NCI-H2171 treated with DMSO at 0.1 percent for 48 hours (cell line): ENCODE measurements at places on chromosomes 13 and 19.

GRCh38 chr13:94646904-94647303 lies 45.2 kb downstream of the GPR180 start:
- DNase-seq = no peak

DNA sequence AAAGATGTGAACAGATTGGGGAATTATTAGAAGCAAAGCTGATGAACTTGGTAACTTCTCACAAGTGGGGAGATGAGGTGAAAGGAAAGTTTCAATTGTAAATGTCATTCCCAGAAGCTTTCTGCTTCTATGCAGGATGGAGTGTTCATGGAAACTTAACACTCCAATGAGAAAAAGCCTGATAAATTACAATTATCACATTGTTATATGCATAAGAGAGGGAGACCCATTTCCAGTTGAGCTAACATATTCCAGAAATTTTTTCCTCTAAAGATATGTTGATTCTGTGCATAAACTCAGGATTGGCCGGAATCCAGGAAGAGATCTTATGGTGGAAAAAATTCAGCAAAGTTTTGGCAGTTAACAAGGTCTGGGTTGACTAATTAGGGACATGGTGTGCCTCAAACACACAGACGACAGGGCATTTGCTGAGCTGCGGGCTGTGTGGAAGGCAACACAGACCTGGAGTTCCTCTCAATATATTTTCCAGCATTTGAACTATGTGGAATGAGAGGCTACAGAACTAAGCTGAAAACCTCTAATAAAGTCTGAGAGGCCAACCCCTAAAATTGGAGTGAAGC lies 64.9 kb upstream of the FGF14 start:
- DNase-seq = no peak

GRCh38 chr13:61988810-61989209 lies 573.2 kb upstream of the PCDH20 start:
- no peak for DNase-seq

DNA sequence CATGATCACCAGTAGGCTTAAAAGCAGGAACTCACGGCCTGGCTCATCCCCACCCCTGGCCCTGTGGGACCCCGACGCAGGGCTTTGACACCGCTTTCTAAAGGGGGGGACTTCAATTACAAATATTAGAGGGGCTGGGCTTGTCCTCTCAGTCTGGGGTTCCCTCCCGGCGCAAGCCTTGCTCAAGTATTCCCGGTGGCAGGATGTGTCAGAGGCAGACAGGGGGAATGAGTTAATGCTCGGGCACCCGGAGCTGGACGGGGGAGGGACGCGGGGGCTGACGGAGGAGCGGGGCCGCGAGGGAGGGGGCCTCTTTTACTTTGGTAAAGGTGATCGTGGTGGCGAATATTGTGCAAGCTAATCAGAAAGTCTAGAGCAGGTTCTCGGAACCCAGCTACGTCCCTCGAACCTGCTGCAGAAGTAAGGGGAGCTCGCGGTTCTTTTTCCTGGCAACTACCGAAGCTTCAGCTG lies 1.1 kb downstream of the FGF14 start:
- DNase-seq = no peak

GRCh38 chr13:39692660-39693438 lies 37.4 kb downstream of the COG6 start:
- no peak for DNase-seq

DNA sequence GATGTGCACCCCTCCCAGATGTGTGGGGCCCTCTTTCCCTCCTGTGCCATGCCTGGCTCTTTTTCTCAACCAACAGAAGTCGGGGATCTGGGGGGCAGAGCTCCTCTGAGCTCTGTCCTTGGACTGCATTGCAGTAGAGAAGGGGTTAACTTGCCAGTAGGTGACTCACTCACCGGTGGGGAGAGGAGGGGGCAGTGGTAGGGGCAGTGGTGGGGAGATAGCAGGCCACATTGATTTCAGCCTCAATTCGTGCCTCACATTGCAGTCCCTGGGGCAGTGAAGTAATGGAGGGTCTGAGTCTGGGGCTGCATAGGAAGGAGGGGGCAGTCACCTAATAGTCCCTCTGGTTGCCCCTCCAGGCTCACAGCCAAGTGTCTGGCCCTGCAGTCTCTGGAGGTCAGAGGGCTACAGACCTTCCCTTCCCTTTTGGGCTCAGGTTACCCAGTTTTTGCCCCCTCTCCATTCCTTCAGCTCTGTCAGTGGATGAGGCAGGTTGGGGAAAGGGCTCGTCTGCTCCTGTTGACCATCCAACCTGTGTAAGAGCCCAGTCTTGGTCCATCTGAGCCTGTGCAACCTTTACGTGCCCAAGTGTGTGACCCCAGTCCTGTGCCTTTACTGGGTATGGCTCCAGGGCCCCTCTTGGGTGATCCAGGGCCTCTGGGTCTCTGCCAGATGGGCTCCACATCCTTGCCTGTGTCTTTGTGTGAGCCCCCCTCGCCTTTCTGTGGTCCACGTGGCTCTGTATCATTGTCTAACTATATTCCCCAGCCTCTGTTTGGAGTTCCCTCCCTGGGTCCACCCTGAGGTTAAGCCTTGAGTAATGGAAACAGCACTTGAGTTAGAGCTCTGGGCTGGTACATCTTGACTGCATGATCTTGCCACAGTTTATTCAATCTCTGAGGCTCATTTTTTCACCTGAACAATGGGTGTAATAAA lies 13.0 kb downstream of the CIC start:
- peak; percentile 54 for DNase-seq

DNA sequence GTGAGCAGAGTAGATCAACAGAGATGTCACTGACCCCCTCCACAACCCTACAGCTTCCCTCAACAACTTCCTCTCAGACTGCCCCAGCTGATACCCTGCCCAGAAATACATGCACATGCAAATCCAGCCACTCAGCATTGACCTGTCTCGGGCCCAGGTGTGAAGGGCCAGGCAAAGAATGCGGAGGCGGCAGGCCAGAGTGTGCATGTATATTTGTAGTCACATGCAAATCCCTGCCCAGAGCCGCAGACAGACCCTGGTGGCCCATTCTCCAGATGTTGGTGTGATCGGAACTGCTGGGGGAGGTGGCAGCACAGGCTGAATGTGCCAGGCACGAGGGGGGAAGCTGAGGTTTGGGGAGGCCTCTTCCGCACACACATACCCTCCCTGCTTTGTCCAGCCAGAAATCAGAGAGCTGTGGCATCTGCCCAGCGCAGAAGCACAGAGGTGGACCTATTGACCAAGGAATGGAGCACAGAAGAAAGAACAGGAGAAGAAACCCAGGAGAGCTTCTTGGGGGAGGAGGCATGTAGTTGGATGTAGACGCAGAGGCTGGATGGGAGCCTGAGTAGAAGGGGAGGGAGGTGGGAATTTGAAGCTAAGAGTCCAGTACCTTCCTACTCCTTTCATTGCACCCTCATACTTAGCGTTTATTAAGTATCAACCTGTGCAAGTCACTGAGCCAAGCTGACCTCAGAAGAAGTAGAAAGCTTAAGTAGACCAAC lies 14.4 kb downstream of the MEF2B start:
- no peak for DNase-seq

GRCh38 chr13:106859533-106859904 lies 291.6 kb upstream of the ARGLU1 start:
- peak; percentile 38 for DNase-seq

DNA sequence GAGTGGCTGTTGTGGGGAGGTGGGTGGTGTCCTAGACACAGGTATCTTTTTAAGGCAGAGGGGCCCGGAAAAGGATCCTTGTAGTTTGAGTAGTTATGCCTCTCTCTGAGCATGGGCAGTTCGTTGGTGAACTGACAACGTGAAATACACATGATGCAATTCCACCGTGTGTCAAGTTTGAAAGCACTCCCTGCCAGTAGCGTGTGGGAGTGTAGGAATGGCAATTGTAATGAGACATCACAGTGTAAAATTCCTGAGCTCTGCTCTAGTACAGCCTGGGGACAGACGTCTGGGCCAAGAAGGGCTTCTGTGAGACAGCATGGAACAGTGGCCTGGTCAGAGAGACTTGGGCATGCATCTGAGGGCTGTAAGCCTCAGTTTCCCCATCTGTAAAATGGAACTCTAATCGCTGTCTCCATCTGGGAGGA lies 10.4 kb upstream of the ASF1B start:
- no peak for DNase-seq

GRCh38 chr13:31801088-31801487 lies 61.8 kb downstream of the RXFP2 start:
- no peak for DNase-seq

- no peak for DNase-seq
Measured at GRCh38 chr13:34926508-34926907, 15.6 kb upstream of the NBEA start.

DNA sequence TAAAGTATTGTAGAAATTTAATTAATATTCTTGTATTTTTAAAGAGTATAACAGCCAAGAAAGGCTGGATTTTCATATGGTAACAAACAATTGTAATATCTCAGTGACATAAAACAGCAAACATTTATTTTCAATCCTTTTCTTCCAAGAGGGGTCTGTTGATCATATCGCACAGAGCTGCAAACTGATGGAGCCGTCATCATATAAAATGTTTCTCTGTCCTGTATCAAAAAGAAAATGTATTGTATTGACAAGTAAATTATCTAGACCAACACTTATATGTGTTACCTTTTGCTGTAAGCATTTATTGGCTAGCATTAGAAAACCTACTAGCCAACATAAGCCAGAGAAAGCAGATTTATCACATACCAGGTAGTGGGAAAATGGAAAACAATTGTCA lies 2861.4 kb upstream of the PCDH20 start:
- DNase-seq = no peak

DNA sequence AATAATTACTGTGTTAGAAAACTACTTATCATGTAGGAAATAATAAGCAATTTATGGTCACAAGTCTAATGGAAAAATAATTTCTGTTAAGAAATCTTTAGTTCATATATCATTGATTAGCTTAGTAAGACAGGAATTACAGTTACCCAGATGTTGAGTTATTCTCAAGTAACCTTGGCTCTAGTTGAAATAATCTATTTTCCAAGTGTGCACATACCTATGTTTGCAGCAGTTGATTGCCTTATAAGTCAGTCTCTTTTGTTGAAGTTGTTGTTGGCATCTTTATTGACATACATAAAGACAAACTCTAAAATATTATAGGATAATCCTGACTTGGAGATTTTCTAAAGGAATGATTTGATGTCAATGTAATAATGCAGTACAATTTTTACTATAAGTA lies 511.4 kb upstream of the KLF12 start:
- no peak for DNase-seq

- peak; percentile 4 for DNase-seq
Measured at GRCh38 chr13:97468331-97468730, 34.4 kb downstream of the RAP2A start.

DNA sequence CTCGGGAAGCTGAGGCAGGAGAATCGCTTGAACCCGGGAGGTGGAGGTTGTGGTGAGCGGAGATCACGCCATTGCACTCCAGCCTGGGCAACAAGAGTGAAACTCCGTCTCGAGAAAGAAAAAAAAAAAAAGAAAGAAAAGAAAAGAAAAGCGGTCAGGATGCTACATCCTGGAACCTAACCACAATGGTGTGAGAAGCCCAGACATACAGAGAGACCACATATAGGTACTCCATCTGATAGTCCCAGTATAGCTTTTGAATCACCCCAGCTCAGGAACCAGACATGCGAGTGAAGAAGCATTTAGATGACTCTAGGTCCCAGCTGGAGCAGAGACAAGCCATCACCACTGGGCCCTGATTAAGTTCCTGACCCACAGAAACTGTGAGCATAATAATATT lies 3.2 kb downstream of the IFNL1 start:
- no peak for DNase-seq

DNA sequence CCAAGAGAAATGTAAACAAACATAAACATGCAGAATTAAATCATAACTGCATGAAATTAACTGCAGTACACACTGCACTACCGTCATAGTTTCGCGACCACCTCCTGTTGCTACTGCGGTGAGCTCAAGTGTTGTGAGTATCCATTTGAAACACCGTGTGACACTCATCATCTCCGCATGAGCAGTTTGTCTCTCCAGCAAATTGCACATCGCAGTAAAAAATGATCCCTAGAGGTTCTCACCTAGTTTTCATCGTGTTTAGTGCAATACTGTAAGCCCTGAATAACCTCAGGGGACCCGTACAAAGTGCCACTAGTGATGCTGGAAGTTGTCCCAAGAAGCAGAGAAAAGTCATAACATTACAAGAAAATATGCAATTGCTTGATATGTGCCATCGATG lies 147.7 kb downstream of the DPF1 start:
- DNase-seq = peak; percentile 76

GRCh38 chr19:16208064-16208759 lies 10.5 kb downstream of the AP1M1 start:
- DNase-seq = no peak

- DNase-seq = no peak
Measured at GRCh38 chr13:42239644-42240043, 32.3 kb upstream of the AKAP11 start.

DNA sequence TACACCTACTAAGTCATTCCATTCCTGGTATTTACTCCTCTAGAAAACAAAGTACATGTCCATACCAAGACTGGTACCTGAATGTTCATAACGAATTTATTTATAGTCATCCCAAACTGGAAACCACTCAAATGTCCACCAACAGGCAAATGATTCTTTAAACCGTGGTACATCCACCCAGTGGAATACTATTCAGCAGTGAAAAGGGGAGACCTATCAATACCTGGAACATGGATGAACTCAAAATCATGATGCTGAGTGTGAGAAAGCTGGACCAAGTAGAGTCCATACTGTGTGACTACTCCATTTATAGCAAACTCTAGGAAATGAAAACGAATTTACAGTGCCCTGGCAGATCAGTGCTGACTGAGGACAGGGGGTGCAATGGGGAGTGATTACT lies 11.9 kb upstream of the NAPA start:
- DNase-seq = no peak
